ENCODE measurements at places on chromosomes 7 and 10. TPM values are rescaled to one million over a fixed set of nuclear protein-coding genes. Genes with fewer than 3 reads are reported as not detected.

DNA sequence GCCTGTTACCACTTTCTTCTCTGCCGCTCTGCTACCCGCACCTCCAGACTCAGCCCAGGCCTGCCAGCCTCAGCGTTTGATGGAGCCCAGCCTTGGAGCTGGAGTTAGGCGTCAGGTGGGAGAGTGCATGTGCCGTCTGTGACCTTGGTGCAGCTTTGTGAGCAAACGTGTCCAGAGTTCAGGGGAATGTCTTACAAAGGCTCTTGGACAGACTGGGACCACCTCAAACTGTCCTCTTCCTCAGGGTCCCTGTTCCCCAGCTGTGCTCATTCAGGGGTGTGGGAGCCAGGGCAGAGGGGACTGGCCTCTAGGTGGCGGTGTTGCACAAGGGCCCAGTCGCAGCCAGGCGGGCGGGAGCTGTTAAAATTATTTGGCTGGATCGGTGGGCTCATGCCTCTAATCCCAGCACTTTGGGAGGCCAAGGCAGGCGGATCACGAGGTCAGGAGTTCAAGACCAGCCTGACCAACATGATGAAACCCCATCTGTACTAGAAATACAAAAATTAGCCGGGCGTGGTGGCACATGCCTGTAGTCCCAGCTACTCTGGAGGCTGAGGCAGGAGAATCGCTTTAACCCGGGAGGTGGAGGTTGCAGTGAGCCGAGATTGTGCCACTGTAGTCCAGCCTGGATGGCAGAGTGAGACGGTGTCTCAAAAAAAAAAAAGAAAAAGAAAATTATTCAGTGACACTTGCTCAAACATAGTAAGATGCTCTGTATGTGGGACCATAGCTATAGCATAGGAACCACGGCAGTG is 89.2 kb downstream of the ADCY1 start:
- no peak for DNase-seq

DNA sequence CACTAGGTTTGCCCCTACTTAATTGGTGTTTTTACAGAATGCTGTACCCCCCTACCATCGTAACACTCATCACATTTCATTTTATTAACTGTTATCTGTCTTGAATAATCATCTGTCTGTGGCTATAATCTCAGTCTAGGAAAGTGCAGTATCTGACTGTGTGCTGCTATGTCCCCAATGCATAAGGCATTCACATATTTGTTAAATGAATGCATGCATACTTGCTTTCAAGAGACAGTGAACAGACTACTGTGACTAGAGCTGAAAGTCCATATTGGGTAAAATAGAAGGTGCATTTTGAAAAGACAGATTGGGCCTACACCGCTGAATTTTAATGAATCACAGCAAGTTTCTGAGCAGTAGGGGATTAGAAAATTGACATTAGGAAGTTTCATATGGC is 112.3 kb downstream of the ARHGAP12 start:
- DNase-seq: no peak

GRCh38 chr7:114854369-114854768 is 67.5 kb upstream of the MDFIC start:
- no peak for DNase-seq

- no peak for DNase-seq
Observed at GRCh38 chr7:109844362-109844761, 1246.6 kb upstream of the LRRN3 start.

DNA sequence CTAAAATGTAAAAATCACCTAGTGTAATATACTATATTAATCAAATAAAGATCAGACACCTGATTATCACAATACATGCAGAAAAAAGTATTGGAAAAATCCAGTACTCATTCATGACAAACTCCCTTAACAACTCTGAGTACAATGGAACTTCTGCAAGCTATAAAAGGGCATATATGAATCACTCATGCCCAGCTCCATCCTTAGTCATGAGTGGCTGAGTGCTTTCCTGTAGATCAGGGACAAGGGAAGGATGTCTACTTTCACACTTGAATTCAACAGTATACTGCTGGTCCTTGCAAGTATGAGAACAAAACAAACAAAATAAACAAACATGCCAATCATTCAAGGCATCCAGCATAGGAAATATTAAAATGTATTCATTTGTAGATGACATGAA is 116.5 kb downstream of the ADARB2 start:
- DNase-seq: no peak

GRCh38 chr10:6755781-6756460 is 175.8 kb upstream of the PRKCQ start:
- no peak for DNase-seq

DNA sequence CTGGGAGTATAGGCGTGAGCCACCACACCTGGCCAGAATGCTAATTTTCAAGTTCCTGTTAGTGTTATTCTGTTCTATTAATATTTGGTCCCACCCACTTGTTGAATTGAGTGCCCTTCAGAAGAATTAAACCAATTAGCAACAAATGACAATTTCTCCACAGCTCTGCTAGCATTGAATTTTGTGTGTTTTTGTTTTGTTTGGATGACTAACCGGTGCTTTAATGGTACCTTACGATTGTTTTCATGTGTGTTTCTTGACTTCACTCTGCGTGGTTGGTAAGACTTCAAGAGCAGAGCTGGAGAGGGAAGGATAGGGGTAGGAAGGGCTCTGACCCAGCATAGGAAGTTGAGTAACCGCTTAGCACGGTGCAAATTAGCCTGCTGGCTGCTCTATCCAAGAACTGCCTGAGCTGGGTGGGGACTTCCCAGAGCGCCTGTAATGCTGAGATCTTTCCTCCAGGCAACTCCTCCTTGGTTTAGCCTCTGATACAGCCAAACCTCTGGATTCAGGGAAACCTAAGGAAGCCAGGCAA is 4.6 kb downstream of the ARPC1B start:
- DNase-seq: peak; percentile 74

DNA sequence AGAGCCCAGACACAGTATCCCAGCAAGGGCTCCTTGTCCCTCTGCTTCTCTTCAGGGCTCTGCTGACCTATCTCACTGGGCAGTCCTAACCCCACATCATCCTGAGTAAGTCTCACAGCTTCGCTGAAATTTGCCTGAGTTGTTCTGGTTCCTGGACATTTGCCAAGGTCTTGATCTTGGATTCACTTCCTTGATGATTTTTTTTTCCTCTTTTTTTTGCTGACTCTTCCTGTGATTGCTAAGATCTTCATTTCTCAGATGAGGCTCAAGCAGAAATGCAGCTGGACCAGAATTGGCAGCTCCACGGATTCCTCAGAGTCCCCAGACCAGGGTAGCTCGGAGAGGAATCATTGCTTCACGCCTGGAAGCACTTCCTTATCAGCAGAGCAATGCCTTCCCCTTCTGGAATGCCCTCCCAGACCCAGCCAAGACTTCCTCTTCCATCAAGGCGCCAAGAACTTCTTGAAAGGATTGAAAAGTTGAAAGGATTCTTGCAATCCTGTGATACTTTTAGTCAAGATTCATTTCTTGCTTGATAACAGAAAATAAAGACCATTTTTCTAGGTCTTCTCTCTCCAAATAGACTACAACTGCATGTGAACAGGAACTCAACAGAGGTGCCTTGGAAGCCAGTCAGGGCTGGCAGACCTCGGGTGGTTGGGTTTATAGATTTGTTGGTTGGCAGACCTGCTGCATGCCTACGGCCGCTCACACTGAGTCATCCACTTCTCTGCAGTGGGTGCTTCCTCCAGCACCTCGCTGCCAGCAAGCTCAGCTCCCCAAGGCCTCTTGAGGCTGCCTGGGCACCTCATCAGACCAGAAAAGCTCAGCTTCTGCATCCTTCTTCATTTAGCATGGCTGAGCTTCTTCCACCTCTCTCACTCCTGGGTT is 8.8 kb upstream of the AFAP1L2 start:
- no peak for DNase-seq

DNA sequence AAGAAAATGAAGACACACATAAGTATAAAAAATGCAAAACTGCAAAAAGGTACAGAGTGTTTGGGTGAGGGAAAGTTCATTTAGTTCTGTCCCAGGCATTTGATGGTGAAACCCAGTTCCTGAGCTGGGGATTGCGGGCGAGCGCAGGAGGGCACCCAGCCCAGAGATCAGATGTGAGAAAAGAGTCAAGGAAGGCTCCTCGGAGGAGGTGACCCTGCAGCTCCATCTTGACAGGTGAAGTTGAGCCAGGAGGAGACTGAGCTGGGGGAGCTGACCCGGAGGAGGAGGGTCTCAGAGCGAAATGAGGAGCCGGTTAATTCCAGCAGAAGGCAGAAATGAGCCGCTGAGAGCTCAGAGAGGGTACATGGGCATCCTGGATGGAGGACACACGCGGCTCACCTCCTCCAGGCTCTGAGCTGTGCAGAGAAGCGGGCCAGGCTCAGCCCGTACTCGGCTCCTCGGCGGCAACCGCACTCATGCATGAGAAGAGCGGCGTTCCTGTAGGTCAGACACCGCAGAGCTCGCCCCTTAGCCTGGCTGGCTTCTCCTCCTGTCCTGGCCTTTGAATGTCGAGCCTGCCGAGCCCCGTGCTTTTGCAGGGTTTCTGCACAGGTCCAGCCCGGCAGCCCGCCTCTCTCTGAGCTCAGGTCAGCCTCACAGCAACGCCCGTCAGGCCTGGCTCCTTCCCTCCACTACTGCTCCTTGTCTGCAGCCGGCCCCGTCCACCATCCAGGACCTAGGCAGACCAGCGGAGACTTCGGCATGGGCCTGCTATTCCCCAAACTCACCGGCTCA is 9.5 kb upstream of the RAMP3 start:
- no peak for DNase-seq

DNA sequence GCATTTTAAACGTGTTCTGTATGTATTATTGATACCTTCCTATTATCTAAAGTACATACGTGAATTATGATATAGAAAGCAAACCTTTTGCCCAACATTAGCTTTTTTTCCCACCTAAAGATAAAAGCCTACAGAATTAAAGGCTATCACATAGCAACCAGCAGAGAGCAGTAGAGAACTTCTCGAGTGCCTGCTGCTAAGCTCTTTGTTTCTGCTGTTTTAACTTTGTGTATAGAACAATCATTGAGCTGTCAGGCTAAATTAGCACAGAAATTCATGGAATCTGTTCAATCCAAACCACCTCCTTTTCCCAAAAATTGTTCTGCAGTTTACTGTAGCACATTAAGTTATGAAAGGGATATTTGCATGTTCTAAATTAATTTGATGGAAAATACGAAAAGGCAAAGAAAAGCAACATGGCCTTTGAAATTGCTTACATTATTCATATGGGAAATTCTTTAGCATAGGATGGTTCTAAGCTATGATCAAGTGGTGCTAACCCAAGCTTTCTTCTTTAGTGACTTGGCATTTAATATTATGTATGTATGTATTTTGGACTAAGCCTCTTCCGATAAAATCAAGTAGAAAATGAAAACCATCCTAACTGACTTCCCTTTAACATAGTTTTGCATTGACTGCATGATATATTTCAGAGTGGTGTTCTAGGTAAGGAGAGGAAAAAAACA is 1288.5 kb downstream of the GATA3 start:
- no peak for DNase-seq

GRCh38 chr10:79443338-79444198 is 1.9 kb downstream of the ZCCHC24 start:
- DNase-seq: no peak

- no peak for DNase-seq
Observed at GRCh38 chr10:92567952-92568600, 5.8 kb downstream of the IDE start.

DNA sequence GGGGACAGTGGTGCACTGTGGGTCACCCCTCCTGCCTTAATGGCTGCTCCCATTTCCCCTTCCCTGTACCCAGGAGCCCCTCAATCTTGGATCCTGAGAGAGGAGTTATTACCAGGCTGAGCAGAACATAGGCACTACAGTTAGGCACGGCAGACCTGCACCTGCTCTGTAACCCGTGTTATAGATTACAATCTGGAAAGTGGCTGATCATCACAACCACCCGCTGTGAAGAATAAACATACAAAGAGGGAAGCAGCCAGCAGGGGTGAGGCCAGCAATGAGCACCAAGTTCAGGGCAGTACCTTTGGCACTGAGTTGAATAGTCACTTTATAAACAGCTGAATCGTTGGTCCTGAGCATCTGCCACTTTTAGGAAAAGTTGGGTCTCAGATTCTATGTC is 1.7 kb downstream of the CDHR1 start:
- DNase-seq: no peak

DNA sequence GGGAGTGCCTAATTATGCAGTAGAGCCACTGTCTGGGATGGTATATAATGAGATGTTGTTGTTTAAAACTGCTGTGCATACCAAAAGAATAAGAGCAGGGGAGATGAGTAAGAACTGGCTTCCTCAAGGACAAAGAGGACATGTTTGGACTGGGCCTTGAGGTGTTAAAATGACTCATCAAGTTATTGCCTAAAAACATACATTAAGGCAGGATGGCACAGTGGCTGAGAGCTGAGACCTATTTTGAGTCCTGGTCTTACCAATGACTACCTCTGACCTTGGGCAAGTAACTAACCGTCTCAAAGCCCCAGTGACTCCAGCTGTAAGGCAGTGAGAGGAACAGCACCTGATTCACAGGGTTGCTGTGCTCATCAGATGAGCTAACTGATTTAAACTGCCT is 71.1 kb downstream of the CFAP58 start:
- DNase-seq: no peak

- DNase-seq: no peak
Observed at GRCh38 chr10:5592070-5592469, 67.3 kb downstream of the CALML3 start.

DNA sequence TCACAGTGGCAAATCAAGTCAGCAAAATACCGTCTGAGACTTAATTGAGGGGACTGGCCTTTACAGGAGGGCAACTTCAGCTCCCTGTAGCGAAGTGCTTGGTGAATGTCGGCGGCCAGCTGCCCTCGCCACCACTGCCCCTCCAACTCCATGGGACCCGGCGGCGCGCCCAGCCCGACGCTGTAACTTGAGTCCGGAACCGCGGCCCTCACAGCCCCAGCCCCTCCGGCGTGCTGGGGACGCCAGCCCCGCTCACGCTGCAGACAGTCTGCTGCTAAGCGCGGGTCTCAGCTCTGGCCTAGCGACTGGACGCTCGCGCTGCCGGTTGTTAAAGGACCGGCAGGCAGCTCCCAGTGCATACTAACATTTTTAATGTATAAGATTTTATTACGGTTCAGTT is 113.4 kb upstream of the NUPR2 start:
- DNase-seq: no peak

- no peak for DNase-seq
Observed at GRCh38 chr10:34184939-34185386, 630.1 kb downstream of the PARD3 start.

GRCh38 chr10:86730227-86730626 is 26.2 kb upstream of the BMPR1A start:
- DNase-seq: no peak

The STAMBPL1 gene
- total RNA-seq: 4.1 TPM

The MOGAT3 gene
- total RNA-seq: not detected

The AGFG2 gene
- 64.4 TPM for total RNA-seq

The PNLIP gene
- total RNA-seq: not detected

The PNLIPRP3 gene
- total RNA-seq: not detected

The ITGB8 gene
- total RNA-seq: 9.1 TPM

The AKR1C4 gene
- total RNA-seq: not detected

The PLEKHS1 gene
- 0.14 TPM for total RNA-seq

The FMC1 gene
- total RNA-seq: 5.9 TPM

The TMEM178B gene
- 3.0 TPM for total RNA-seq

The TMEM273 gene
- 38.9 TPM for total RNA-seq
